ENCODE measurements at places on chromosomes 6 and 20.

DNA sequence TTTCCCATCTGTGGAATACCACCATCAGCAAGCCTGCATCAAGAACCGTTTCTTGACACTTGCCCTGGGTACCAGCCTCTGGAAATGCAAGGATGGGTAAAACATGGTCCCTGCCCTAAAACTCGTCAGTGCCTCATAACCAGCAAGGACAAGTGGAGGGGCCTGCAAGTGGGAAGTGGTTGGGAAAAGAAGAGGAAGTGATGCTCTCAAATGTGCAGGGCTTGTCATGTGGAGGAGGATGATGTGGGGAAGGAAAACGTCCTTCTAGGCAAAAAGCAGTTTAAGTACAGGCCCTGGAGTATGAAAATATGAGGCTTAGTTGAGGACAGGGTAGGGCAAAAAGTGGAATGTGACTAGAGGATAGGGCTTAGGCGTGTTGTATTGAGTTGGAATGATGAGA, 19.0 kb downstream of the RREB1 start:
- DNase-seq, result no peak

GRCh38 chr20:33059741-33060390, 6.2 kb downstream of the BPIFB3 start:
- DNase-seq, result no peak

- DNase-seq, result no peak
Measured at GRCh38 chr6:130069485-130069884, 51.1 kb downstream of the L3MBTL3 start.

DNA sequence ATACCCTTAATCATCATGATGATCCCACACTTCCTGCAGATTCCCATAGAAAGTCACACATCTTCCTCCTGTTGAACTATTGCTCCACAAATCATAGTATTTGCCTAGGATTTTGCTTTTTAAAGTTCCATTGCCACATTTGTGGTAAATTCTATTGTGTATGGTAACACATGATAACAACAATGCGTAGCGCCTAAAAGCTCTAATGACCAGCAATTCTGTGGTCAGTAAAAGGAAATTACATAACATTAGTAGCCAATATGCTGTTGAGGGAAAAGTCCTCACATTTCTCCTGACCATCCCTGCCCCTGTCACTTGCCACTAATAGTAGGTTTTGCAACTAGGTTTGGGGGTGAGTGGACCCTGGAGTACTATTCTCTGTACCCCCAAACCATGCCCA, 31.8 kb upstream of the PDE7B start:
- no peak for DNase-seq

DNA sequence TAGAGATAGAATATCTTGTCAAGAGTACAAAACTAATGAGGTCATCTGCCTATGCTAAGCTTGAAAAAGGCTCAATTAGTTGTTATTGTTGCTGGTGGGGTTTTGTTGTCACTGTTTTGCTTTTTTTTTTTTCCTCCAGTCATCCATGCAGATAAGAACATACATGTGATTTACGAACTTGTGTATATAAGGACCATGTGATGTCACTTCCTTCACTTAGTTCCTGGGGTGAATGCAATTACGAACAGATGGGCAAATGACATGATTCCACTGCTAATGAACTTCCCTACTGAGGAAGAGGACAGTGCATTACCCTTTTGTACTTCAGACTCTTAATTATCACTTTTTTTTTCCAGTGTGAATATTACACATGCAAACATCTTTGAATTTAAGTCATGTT, 1175.3 kb upstream of the GJE1 start:
- no peak for DNase-seq

DNA sequence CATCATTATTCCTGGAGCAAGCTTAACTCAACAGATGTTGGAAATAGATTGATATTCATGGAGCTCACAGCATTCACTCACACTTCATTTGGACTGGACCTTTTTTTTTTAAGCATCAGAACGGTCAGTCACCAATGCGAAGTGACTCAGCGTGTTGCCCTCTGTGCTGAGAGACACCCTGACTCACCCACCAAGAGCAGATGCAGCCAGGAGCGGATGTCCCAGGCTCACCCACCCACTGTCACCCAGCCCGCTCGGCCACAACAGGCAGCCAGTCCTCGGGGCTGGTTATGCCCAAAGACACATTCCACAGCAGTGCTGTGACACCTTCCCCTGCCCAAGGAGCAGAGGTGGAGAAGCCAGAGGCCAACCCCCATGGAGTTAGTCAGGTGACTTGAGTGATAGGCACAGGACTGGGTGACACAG, 15.7 kb downstream of the RNASET2 start:
- no peak for DNase-seq

DNA sequence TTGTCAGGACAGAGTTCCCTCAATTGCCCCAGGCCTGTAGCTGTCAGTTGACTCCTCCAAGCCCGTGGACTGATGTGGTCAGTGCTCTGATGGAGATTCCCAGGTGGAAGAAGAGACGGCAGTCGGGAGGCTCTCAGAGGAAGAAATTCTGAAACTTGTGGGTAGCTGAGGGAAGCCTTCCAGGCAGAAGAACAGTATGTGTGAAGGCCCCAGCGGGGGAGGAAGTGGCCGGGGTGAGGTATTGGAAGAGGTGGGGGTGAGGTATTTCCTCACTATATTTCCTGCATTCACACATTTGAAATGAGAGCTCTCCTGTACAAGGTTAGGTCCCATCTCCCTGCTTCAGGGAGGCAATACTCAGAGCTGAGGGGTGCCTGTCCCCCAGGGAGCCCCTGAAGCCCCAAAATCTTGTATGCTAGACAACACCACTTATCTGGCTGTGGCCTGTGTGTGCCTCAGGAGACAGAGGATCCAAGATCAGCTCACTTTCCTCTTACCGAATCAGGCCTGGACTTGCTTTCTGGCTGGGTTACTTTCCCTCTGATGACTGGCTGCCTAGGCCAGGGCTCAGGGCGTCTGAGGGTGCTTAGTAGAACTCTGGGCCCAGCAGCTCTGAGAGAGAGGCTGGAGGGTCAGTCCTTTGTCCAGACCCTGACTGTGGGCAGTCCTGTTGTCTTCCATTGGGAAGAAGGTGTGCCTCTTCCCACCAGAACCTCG, 49.3 kb upstream of the MYL9 start:
- no peak for DNase-seq

DNA sequence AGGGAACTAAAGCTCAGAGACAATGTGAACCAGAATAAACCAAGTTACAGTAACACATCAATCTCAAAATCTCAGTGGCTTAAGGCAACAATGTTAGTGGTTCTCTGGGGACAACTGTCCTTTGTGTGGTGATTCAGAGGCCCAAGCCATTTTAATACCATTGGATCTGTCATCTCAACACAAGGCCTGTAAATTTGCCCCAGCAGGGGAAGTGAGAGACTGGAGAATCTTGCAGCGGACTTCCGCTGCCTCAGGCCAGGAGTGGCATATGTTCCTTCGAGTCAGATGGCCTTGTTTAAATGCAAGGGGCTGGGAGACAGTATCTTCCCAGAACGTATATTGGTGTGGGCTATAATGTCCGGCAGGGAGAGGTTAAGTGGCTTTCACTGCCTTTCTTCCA, 126.0 kb downstream of the CD83 start:
- DNase-seq, result no peak

DNA sequence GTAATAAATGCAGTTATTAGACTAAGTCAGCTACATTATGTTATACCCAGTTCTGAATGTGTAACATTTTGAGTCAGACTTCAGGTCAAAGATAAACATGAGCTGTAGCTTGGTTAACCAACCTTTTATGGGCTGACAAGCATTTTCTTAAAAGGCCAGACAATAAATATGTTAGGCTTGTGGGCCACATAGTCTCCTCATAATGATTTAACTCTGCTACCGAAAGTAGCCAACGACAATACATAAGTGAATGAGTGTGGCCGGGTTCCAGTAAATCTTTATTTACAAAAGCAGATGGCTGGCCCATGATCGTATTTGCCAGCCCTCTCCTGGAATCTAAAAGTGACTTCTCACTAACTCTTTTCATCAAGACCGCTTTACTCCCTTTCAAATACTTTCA, 49.9 kb downstream of the ATG5 start:
- no peak for DNase-seq

DNA sequence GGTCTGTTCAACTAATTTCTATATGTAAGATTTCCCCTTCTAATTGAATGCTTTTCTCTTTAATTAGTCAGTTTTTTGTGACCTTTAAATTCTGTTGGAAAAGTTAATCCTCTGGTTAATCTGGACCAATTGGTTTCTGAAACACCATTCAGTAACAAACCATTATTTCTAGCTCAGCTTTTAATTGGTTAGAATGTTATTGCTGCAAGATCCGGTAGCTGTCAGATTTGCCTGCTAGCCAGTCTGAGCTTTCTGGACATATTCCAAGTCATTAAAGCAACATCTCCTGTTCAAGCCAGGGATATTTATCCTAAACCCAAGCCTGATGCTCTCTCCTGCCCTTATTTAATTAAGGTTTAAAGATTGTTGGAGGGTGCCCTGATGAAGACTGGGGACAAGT, 55.1 kb upstream of the FBXL4 start:
- no peak for DNase-seq

DNA sequence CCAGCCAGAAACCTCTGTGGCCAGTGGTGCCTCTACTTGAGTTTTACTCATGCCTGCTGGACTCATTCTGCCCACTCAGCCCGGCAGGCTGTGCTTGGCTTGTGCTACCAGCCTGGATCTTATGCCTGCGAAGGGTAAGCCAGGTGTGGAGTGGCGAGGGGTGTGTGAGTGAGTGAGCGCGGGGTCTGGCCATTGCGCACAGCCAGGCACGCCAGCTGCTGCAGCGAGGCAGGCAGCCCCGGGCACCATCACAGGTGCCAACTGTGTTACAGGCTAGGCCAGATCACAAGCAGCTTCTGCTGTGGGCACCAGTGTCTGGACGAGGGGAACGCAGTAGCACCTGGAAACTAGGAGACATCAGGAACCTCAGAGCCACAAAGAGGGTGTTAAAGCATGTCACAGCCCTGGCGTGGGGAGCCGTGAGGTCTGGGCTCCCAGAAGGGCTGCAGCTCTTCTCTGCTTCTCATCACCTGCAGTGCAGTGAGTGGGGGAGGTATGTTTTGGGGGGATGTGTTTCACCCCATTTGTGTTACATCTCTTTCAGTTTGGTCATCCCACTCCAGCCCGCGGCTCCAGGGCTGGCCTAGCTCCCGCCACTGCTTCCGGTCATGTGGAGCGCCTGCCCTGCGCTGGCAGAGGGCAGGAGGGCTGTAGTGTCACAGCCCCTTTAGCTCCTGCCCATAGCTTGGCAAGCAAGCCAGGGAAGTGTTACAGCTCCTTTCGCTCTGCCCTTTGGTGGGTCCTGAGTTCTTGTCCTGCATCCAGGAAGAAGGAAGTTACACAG, 379.7 kb upstream of the IMPG1 start:
- no peak for DNase-seq

DNA sequence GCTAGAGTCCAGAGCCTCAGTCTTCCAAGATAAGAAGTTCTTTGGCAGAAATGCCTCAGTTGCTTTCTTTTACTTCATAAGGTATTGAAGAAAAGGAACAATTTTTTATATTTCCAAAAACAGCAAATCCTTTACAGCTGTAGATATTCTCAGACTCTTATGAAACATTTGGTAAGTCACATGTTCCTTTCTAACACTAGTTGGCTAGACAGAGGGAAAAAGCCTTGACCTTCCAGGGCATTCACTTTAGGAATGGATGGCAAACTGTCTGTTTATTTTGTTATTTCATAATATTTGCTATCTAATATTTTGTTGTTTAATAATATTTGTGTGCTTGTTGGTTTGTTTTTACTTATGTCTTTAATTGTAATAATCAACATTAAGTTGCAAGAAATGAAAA, 140.8 kb downstream of the PTPRK start:
- no peak for DNase-seq

DNA sequence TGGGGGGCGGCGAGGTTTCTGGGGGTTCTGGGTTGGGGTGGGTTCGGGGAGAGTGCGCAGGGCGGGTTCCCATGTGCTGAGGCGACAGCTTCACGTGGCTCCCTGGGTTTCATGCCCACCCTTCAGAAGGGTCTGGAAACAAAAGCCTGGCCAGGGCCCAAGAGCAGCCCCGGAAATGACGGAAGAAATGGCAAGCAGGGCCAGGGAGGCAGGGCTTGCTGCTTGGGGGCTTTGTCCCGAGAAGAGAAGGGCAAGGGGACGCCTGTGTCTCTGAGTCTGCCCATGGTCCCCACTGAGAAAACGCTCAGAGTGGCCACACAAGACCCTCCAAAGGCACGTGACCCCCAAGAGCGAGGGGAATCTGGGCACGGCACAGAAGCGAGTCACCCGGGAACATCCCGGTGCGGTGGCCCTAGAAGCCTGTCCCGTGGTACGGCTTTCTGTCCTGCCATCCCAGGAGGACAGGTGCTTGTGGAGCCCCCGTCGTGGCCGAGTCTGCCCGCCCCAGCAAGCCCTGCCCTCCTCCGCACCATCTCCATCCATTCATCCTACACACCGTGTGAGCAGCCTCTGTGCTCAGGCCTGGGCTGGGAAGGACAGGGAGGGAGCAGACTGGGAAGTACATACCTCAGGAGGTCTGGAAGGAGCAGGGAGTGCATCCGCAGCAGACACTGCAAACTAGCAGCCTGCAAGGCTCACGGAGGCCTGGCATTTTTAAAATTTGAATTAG, 9.0 kb downstream of the NPEPL1 start:
- DNase-seq, result no peak

DNA sequence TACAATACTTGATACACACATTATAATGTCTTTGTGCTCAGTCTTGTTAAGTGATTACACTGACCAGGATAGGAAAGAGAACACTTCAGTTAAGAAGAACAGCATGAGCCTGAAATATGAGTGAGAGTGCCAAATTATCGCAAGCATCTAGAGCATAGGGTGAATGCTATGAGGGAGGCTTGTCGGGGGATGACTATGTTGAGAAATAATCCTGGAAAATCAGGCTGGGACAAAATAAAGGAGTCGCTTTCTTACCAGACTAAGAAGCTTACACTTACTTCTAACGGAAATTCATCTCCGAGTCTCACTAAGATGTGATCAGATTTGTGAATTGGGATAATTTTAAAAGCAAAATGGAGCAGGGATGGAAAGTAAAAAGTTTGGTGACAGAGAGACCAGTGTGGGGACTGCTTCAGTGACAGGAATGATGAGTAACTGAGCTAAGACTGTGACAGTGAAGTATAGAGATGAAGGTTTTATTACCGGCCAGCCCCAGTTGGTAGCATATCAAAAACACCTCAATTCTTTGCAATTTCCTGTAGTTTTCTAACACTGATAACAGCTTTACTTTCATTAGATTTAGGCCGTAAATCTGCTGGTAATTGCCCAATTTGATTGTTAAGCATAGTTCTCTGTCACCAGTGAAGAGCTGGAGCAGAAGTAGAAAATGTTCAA, 48.4 kb upstream of the DEFB112 start:
- DNase-seq, result no peak

DNA sequence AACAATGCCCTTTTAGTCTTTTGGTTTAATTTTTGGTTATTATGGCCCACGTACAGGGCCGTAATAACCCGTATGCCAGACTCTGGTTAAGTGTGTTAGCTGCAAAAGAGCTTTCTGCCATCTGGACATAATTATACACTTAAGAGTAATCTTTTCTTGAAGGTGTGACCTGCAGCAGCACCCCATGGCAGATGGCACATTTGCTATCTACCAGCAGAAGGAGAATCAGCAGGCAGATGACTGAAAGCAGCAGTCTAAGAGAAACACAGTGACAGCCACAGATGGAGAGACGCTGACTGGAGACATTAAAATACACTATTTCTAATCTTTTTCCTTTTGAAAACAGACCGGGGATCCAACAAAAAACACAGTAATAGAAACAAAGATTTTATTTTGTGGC, 18.7 kb downstream of the ASF1A start:
- DNase-seq, result no peak

- no peak for DNase-seq
Measured at GRCh38 chr20:24996449-24997377, 4.2 kb upstream of the APMAP start.

- DNase-seq, result no peak
Measured at GRCh38 chr6:14452567-14453527, 335.3 kb downstream of the CD83 start.

Data from activated CD4-positive, alpha-beta T cell treated with anti-CD3 and anti-CD28 coated beads, Interleukin-2, amount 50 U/mL, for 24 hours (primary cell).